ENCODE measurements at places on chromosomes 13 and 19.

DNA sequence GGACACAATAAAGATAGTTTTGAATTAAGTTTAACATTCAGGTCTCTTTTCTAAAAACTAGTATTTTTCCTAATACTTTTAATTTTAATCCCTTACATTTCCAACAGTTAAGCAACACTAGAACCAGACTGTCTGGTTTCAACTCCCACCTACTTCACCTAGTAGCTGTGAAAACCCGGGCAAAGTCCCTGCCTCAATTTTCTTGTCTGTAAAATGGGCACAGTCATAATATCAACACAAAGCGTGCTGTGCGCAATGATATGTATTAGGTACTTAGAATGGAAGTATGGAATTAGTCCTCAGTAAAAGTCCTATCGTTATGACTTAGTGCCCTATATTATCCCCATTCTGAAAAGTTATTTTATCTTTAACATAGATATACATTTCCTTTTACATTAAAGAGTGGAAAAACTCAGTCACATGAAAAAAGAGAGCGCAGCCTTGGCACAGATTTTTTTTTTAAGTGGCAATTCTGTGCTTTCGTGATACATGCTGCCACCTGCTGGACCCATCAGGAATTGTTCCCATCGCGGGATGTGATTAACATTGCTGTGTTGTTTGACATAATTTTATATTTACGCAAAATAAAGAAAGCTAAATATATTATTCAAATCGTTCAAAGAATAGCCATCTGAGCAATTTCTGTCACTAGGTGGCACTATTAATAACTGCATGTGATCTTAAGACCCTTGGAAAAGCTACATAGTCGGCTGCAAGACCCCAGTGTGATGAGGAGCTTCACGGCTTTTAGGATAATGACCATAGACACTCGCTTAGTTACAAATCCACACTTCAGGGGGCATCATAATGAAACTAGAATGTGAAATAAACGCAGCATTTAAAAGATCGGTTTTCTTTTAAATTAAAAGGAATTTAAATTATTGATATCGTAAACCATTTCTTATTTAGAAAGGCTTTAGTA lies 59.9 kb downstream of the LIG4 start:
- DNase-seq = no peak

DNA sequence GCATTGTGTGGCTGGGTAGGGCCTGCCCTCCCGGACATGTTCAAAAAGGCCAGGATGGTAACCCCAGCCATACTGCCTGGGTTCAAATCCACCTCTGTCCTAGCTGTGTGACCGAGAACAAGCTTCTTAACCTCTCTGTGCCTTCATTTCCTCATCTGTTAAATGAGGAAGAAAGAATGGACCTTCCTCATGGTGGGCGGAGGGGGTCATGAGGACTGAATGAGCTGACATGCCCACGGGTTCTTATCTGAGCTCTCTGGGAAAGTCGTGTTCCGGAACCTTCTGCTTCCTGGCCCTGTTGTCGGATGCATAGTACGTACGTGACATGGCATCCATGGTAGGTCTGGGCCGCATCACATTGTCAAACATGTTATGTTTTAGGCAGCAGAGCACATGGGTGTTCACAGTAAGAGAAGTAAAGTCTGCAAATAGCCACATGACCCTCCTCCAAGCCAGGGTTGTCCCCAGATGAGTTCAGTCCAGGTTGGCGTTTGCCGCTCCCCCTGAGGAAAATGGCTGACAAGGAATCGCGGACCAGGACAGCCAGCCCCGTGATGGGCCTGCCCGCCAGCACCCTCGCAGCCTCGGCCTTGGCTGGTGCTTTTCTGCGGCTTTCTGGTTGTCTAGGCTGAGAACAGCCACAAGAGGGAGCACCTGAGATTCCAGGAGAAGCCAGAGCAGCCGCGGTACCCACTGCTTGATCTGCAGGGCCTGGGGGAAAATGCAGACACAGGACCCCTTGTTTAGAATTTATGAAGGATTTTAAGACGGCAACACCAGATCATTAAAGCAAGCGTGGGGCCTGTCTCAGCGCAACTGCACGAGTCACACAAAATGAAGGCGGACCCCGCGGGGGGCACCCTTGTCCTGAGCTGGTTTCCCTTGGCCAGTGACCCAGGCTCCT lies 2.4 kb upstream of the NTN5 start:
- peak; percentile 90 for DNase-seq

GRCh38 chr13:32905063-32905863 lies 111.0 kb upstream of the KL start:
- DNase-seq = no peak

DNA sequence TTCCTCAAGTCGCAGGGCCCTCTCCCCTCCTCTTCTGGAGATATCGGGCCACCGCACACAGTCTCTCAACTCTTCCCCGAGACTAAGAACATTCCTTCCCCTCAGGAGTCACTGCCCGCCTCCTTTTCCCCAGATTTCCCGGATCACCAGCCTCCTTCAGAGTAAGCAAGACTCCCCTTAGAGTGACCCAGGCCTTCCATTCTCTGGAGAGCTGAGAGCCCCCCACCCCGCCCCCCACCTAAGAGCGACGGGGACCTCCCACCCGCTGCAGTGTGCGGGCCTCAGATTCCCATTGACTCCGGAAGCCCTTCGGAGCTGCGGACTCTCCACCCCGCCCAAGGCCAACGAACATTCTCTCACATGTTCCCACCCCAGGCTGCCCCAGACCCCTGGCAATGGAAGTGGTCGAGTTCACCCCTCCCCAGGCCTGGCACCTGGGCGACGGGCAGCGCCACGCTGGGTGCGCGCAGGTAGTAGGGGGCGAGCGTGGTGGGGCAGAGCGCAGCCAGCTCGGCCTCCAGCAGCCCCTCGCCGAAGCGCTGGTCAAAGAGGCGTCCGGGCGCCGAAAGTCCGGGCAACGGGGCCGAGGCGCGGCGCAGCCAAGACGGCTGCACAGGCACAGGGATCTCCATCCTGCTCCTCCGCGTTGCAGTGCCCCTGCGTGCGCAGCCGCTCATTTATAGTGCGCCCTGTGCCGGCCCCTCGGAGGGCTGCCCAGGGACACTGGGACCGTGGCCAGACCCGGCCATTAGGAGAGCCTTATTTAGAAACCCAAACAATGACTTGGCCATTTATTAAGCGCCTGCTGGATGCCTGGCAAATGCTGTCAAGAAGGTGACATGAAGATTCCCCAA lies at the start of gene HSPB6:
HSPB6 (minus strand) TSS at position 653 of the 854 bp plus-strand sequence; CDS start at position 632, 21 bp downstream.
- no peak for DNase-seq

DNA sequence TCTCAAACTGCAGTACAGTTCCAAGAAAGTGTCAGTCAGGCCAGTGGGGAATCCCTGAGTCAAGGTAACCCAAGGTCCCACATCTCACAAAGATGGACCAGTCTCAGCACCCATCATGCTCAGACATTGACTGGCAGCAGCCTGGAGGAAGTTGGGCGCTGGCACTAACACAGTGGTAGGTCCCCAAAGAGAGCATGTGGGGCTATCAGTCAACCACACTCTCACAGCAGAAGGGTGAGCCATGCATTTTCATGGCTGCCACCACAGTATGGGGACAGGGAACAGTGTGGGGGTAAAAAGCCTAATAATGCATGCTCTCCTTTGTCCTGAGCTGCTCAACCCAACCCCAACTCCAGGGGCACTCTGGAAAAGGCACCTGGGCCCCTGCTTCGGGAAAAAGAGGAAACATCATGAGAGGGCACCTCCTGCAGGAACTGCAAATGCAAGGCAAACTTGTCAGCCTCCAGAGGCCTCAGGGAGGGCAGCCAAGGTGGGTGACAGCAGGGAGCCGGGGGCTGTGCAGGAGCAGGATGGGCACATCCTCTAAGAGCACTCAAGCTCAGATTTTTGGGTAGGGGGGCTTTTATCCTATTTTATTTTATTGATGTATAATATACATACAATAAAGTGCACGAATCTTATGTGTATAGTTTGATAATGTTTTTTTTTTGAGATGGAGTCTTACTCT lies 9.5 kb upstream of the PLEKHF1 start:
- no peak for DNase-seq

- no peak for DNase-seq
Observed at GRCh38 chr13:82661126-82661525, 1221.1 kb downstream of the SLITRK1 start.

- no peak for DNase-seq
Observed at GRCh38 chr13:97140611-97141010, 81.5 kb upstream of the MBNL2 start.

- DNase-seq = no peak
Observed at GRCh38 chr13:77555246-77555645, 19.7 kb downstream of the SCEL start.

All from anterior cingulate cortex (tissue), 58 donors.